Endodermal cell (in vitro differentiated cells): ENCODE measurements at places on chromosomes 16 and 17.
A peak's percentile ranks its signal among the peaks of the same experiment; 100 is the strongest.

- no peak for DNase-seq
These were observed 148.3 kb downstream of the ASIC2 start for GRCh38 chr17:33144837-33145236.

GRCh38 chr16:64098451-64098850 lies 1023.4 kb downstream of the CDH11 start:
- no peak for DNase-seq

- DNase-seq, result peak; percentile 76
These were observed 37.4 kb downstream of the DHX38 start for GRCh38 chr16:72131036-72131435.

GRCh38 chr16:17452922-17453321 lies 17.8 kb downstream of the XYLT1 start:
- no peak for DNase-seq

DNA sequence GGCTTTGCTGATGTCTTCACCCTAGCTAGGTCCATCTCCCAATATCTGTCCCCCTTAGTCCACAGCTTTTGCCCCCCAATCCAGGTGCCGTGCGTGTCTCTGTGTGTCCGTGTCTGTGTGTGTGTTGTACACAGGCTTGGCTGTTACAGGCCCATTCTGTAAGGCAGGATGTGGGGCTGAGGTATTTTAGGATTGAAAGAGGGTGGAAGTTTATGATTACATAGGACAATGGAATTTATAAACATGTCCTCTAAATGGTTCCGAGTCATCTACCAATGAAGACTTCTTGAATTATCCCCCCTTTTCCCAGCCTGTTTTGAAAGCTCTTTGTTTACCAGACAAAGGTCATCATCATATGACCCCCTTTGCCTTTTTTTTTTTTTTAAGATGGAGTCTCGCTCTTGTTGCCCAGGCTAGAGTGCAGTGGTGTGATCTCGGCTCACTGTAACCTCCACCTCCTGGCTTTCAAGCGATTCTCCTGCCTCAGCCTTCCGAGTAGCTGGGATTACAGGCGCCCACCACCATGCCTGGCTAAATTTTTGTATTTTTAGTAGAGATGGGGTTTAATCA lies 21.9 kb downstream of the ACE start:
- no peak for DNase-seq

GRCh38 chr16:15874745-15875314 lies 13.6 kb downstream of the CEP20 start:
- peak; percentile 84 for DNase-seq

DNA sequence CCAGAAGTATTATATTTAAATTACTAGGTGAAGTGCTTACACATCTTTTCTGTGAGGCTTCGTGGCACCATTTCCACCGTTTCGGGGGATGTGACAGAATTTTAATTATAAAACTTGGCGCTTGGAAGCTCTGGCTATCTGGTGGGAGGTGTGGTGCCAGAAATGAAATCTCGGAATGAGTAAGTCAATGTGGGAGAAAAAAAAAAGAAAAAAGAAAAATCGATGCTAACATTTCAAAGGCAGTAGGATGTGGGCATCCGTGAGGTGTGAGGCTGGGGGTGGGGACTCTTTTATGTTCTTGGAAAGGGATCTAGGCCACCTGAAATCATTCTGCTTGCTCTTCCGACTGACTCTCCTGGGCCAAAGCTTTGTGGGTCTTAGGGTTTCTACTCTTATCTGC lies 21.9 kb downstream of the CPPED1 start:
- no peak for DNase-seq

DNA sequence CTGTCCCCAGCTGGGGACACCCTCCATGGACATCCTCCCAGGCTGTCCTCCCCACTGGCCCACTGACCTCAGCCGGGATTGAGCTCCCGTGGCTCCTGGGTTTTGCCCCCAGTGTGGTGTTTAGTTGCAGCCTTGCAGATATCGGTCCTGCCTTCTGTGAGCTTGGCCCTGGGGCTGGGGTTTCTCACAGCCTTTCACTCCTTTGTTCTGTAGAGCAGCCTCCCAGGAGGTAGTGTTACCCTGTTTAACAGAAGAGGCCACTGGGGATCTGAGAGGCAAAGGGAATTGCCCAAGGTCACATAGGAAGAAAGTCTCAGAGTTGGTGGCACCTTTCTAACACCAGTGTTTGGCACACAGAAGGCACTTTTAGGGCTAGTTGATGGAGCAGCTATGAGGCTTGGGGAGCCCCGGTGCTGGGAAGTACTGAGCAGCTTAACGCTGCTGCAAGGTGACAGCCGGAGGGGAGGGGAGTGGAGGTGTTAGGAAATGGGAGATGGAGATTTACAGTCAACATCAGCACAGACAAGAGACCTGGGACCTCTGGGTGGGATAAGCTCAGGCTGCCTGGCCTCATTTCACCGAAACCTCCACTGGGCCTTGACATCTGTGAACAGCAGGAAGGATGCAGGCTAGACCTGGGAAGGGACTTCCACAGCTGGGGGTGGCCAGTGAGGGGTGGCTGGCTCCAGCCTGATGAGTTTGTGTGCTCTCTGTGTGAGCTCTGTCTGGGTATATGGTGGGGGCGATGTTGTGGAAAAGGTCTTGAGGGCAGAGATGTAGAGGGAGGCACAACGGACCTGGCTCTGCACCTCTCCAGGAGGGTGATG lies 26.1 kb downstream of the CACNA1G start:
- peak; percentile 83 for DNase-seq

- no peak for DNase-seq
These were observed 965.9 kb upstream of the EEF2KMT start for GRCh38 chr16:6063526-6063925.

GRCh38 chr17:7873051-7873450 lies 15.2 kb downstream of the CYB5D1 start:
- peak; percentile 30 for DNase-seq

GRCh38 chr17:21458054-21458453 lies 81.9 kb downstream of the KCNJ12 start:
- DNase-seq, result peak; percentile 77

- peak; percentile 43 for DNase-seq
These were observed 737 bp downstream of the CANT1 start for GRCh38 chr17:79008666-79009387.

DNA sequence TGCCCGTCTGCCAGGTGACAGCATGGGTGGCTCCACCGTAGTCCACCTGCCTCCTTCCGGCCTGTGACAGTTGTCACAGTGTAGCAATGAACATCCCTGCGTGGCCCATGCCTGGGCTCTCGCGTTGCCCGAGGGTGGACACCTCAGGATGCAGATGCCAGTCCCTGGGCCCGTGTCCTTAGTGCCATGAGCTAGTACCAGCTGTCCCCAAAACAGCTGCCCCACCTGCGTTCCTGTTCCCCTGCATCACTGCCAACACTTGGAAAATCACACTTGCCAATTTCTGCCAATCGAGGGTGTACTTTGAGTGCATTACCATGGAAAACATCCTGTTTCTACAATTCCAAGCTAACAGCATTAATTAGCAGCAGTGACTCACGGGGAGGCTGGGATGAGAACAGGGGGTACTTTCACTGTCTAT lies 9.0 kb upstream of the C16orf95 start:
- no peak for DNase-seq

DNA sequence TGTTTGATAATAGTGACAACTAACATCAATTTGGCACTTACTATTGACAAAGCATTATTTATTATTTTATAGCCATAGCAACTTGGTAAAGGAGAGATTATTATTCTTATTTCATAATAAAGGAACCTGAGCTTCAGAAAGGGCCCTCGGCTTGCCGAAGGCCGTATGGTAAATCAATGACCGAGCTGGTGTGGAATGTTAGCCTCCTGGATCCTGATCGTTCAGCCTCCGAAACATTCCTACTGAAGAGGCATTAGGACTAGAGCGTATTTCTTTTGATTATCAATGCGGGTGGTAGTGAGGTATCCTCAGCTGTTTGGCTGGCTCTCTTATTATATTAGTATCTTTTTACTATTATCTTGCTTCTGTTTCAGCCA lies 199.3 kb upstream of the TBX2 start:
- no peak for DNase-seq

GRCh38 chr17:19613979-19614378 lies 34.6 kb upstream of the ALDH3A2 start:
- DNase-seq, result peak; percentile 52

DNA sequence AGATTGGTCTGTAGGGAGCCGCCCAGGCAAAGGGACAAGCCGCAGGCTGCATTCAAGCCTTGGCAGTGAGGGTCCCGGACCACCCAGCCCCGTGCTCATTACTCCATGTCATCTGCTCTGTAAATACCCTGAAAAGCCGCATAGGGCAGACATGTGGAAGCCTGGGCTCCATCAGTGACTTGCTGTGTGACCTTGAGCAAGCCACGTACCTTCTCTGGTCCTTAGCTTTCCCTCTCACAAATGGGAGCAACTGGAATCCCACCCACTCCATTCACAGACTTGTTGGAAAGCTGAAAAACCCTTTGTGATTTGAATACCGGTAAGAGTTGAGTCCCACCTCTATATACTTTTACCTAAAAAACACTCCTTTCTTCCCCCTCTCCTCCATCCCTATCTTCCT lies 11.9 kb downstream of the CAMKK1 start:
- no peak for DNase-seq

DNA sequence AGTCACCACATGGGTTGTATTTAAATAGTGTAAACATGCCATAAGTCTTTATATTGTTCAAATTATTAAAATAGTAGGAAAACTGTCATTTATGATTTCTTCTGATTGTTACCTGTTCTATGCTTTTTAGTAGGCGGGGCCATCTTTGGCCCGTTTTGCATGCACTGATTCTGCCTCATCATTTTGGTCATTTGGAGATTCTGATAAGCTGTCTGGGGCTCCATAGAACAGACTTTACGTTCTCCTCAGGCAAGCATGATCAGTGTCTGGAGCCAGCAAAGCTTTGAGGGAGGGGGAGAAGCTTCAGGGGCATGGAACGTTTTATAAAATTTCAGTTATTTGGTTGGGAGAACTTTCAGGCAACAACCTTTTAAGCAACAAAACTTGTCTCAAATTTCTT lies 8.8 kb downstream of the NDEL1 start:
- no peak for DNase-seq

GRCh38 chr17:46152423-46152822 lies 40.8 kb downstream of the KANSL1 start:
- no peak for DNase-seq

DNA sequence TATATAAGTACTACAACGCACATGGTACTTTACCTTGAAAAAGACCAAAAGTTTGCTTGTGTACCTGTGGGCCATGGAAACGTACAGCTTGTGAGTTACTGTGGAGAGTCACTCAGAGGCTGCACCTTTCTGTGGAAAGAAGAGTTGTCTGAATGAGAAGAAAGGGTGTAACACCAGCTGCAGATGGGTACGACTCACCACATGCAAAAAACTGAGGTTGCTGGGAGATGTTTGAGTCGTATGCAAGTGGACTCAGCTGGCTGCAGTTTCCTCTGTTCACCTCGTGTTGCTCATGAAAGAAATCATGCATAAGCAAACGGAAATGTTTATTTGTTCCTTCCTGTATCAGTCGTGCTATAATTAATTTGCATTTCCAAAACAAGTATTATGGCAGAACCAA lies 22.4 kb upstream of the DYNLRB2 start:
- DNase-seq, result no peak

- no peak for DNase-seq
These were observed 9.0 kb upstream of the C16orf87 start for GRCh38 chr16:46839986-46840443.

DNA sequence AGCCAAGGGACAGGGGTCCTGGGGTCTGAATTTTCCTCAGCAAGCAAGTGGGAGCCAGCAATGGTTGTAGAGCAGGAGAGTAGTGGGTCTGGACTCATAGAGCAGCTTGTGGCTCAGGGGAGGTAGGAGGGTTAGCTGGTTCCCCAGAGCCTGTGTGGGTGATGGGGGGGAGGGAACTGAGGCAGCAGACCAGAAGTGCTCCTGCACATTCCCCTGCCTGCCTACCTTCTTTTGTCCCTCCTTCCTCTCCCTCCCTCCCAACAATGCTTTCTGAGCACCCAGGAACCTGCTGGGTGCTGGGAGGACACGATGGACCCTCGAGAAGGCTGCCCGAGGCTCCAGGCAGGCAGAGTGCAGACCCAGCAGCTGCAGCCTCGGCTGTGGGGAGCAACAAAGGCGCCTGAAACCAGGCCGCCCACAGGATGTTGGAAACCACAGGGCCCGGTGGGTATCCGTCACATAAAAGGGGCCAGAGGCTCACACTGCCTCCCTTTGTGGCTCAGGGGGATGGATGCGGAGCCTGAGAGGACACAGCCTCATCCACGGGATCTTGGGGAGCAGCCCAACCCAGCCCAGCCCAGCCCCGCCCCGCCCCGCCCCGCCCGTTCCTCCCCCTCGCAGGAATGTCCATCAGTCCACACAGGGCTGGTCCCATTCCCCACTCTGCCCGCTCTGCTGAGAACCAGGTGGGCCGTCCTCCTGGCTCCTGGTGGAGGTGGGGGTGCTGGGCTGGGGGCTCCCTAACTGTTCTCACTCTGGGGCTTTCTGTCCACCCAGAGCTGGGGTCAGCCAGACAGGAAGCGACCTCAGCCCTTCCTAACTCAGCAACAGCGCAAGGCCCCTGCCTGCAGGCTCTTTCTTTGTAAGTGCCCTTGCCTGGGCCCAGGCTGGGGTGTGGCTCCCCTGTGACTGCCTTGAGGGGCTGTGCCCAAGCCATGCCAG lies 1.7 kb upstream of the NLRC3 start:
- DNase-seq, result no peak

- DNase-seq, result no peak
These were observed 112.7 kb downstream of the VPS53 start for GRCh38 chr17:601926-602303.

- no peak for DNase-seq
These were observed 605.0 kb downstream of the WWOX start for GRCh38 chr16:78704416-78704815.

- no peak for DNase-seq
These were observed 7.2 kb upstream of the CD68 start for GRCh38 chr17:7572338-7572587.

GRCh38 chr16:57540387-57540786 lies 2.1 kb upstream of the ADGRG5 start:
- peak; percentile 42 for DNase-seq

DNA sequence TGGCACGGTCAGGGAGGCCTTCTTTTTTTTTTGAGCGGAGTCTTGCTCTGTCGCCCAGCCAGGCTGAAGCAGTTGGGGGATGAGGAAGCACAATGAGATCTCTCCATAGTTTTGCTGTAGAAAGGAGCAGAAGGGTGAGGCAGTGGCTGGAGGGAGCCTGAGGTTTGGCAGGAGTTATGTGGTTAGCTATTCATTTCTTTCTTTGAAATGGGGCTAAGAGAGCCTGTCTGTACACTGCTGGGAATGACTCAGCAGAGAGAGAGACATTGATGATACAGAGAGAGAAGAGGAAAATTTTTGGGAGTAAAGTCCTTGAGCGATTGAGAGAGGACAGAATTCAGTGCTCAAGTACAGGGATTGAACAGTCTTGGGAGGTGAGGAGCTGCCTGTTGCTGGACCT lies 22.1 kb downstream of the NOS2 start:
- no peak for DNase-seq

GRCh38 chr16:1156983-1157638 lies 4.2 kb downstream of the CACNA1H start:
- DNase-seq, result no peak
